ENCODE measurements at places on chromosomes 3 and 15.

DNA sequence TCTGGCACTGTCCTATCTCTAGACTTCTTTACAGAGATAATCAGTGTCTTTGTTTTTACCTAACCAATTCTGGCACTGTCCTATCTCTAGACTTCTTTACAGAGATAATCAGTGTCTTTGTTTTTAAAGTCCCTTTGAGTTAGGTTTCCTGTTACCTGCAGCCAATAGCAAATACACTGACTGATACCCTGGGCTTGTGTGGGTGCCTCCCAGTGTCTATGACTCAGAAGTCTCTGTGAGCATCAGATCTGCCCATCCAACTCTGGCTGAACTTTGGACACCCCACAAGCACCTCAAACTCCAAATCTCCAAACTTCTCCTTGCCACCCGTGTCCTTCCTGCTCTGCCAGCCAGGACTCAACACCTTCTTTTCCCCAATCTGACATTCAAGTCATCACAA, 30.4 kb downstream of the SLC41A3 start:
- DNase-seq: peak; percentile 23

- DNase-seq: no peak
Observed at GRCh38 chr15:76286271-76286879, 24.9 kb downstream of the ETFA start.

- no peak for DNase-seq
Observed at GRCh38 chr3:72065236-72065635, 280.3 kb upstream of the PROK2 start.

- peak; percentile 85 for DNase-seq
Observed at GRCh38 chr15:90680371-90680935, 36.7 kb upstream of the BLM start.

DNA sequence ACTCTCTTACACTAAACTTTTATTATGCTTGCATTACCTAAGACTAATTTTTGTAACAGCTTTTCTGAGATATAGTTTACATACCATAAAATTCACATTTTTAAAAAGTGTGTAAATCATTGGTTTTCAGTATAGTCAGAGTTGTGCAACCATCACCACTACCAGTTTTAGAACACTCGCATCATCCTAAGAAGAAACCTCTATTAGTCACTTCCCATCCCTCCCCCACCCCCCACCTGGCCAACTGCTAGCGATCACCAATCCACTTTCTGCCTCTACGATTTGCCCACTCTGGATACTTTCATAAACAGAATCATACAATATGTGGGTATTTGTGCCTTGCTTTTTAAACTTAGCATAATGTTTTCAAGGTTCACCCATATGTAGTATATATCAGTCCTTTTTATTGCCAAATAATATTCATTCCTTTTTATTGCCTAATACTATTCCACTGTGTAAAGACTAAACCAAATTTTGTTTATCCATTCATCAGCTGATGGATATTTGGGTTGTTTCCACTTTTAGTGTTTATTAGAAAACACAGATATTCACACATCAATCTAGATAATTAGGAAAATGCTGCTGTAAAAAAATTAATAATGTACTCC, 23.0 kb downstream of the UBP1 start:
- DNase-seq: peak; percentile 14

GRCh38 chr15:37361621-37362020, 261.3 kb upstream of the MEIS2 start:
- DNase-seq: no peak

- DNase-seq: peak; percentile 37
Observed at GRCh38 chr3:36792342-36792741, 28.0 kb upstream of the DCLK3 start.

- DNase-seq: no peak
Observed at GRCh38 chr15:90982135-90982534, 12.2 kb downstream of the PRC1 start.

- DNase-seq: peak; percentile 89
Observed at GRCh38 chr15:79004336-79004735, 59.5 kb upstream of the CTSH start.

DNA sequence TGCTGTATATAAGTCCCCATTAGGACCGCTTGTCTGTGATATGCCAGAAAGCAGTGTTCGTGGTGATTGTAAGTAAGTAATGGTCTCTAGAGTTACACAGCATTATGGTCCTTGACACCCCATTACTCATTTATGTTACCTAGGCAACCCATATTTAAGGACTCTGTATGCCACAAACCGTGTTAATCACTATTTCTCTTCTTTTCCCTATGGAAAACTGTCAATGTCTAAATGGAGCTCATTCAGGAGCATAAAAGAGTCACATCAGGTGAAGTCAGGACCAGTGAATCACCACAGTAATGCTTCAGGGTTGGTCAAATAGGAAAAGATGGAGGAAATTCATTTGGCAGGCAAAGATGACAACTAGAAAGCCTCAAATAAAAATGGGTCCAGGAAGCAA, 146.6 kb upstream of the PEX5L start:
- DNase-seq: no peak

DNA sequence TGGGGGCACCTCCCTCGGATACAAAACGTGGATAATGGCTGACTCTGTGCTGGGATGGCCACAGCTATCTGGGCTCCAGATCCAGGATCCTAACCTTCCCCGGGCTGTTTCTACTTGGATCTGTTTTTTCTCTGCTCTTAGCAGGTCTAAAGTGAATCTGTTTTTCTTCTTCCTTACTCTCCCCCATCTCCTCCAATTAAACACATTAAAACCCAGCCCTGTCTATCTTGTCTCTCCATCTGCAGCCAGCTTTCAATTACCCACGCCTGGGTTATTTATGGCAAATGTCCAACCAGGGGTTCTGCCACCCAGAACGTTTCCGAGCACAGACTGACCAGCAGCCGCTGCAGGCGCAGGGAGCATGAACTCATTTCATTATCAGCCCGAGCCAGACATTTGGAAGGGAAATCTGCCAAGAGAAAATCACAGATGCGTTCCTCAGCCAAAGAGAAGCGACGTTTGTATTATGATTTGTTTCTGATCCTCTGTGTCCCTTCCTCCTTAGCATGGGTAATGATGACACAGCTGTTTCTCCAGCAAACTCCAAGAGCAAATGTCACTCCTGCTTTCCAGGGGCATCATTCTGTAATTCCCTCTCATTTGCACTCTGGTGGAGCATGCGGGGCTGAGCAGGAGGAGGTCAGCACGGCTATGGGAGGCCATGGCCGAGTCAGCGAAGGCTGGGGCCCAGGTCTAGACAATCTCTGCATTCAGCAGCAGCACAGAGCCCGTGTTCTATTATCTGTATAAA, 42.0 kb downstream of the UMPS start:
- DNase-seq: peak; percentile 71

GRCh38 chr15:71083349-71083748, 31.9 kb upstream of the THSD4 start:
- no peak for DNase-seq

- peak; percentile 84 for DNase-seq
Observed at GRCh38 chr3:183490653-183491052, 62.2 kb upstream of the MCF2L2 start.

- no peak for DNase-seq
Observed at GRCh38 chr3:60651799-60652198, 599.5 kb downstream of the FHIT start.

DNA sequence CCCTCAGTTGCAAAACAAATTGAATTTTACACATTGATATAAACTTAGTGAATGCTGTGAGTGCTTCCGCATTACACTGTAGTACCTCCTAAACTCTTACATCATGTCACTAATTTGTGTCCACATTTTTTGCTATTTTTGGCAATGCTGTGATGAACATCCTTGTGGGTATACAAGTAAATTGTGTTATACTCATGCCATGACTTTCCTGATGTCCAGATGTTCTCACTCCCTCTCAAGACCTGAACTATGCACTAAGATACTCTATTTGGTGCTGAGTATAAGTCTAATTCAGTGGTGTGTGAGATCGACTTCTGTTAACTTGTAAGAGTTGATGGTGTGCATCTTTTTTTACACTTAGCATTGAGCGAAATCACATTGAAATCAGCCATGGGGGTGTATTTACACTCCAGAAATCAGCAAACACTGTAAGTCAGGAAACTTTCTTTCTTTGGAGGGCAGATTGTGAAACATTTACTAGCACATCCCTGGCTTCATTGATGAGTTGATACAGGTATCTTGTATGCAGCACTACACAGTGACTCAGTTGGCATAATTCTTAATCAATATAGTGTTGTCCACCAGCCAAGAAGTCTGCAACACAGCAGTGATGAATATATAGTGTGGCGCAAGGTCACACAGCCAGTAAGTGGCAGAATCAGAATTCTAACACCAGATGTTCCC, 228.1 kb upstream of the RORA start:
- DNase-seq: no peak
